ENCODE measurements at places on chromosomes 16 and 17.

DNA sequence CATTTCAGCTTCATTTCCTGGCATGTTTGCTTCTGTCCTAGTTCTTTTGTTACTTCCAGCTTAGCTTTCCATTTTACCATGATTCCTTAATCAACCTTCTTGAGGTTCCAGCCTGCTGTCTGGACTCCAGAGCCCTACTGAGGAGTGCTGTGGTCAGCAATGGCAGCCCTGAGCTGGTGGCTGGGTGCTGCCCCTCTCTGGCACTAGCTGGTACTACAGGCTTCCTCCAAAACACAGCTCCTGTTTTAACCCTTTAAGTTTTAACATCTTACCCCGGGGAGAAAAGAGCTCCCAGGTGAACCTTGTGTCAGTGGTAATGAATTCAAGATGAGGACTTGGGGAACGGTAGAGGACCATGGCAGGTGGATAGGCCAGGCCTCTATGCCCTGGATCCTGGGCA is 395.5 kb downstream of the TMEM114 start:
- no peak for DNase-seq

- no peak for DNase-seq
These were observed 153.5 kb downstream of the MYO1D start for GRCh38 chr17:32723310-32723955.

GRCh38 chr16:83715217-83715920 is 92.4 kb upstream of the HSBP1 start:
- DNase-seq: no peak

DNA sequence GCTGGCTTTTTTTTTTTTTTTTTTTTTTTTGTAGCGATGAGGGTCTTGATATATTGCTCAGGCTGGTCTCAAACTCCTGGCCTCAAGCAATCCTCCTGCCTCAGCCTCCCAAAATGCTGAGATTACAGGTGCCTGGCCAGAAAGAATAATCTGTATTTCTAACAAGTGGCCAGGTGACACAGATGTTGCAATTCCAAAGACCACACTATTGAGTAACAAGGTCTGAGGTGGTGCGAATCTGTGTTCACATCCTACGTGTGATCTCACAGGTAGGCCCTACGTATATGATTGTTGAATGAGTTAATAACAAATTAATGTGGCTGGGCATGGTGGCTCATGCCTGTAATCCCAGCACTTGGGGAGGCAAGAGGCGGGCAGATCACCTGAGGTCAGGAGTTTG is 33.3 kb downstream of the OTOA start:
- no peak for DNase-seq
